Naive thymus-derived CD4-positive, alpha-beta T cell (primary cell): ENCODE measurements at places on chromosomes 2 and 18. TPM values are rescaled to one million over a fixed set of nuclear protein-coding genes. Genes with fewer than 3 reads are reported as not detected.

Gene MBP
- 107 TPM for polyA plus RNA-seq

- no peaks in the 10 kb centered on the region for H3K4me1 ChIP-seq
- no peak for DNase-seq
- no peaks in the 10 kb centered on the region for H3K36me3 ChIP-seq
Measured at GRCh38 chr2:58429014-58429875, 188.1 kb upstream of the FANCL start.

- no peak for DNase-seq
- no peak overlapping the region for H3K27ac ChIP-seq
- no peaks in the 10 kb centered on the region for H3K27me3 ChIP-seq
- H3K4me1 ChIP-seq, result no peaks in the 10 kb centered on the region
Measured at GRCh38 chr2:237055386-237056100, 30.1 kb upstream of the COPS8 start.

- no peaks in the 10 kb centered on the region for H3K27me3 ChIP-seq
- no peak overlapping the region for H3K27ac ChIP-seq
- DNase-seq, result no peak
- H3K4me3 ChIP-seq, result no peak overlapping the region
Measured at GRCh38 chr2:26605999-26606846, 34.9 kb downstream of the CIB4 start.

- no peak for DNase-seq
- H3K4me3 ChIP-seq, result no peak overlapping the region
- H3K36me3 ChIP-seq, result no peaks in the 10 kb centered on the region
- no peak overlapping the region for H3K27ac ChIP-seq
Measured at GRCh38 chr2:19226871-19227270, 131.6 kb downstream of the OSR1 start.
